Mucosa of descending colon (tissue), 3 donors: ENCODE measurements at places on chromosomes 2 and 18. TPM values are rescaled to one million over a fixed set of nuclear protein-coding genes. Genes with fewer than 3 reads are reported as not detected.

DNA sequence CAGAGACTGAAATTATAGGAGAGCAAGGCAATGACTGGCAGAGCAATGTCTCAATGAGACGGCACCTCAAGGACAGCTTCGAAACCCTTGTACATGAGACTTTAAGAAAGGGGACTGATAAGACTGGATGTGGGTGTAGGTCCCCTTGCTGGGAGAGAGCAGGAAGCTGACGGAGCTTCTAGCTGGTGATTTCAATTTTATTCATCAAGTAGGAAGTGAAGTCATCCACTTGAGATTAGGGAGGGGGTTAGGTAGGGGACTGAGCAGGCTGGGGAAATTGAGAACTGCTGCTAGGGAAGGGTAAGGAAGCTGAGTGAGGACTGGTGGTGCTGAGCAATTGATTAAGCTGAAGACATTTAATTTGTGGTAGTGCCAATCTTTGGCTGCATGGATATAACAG is 99.5 kb upstream of the ITGB6 start:
- no peak for DNase-seq

RGPD8 gene
- total RNA-seq, result 7.5 TPM

- no peak for DNase-seq
Observed at GRCh38 chr18:21700528-21701075, 4.0 kb downstream of the ABHD3 start.

- DNase-seq, result no peak
Observed at GRCh38 chr2:43030551-43031307, 195.7 kb downstream of the ZFP36L2 start.

DNA sequence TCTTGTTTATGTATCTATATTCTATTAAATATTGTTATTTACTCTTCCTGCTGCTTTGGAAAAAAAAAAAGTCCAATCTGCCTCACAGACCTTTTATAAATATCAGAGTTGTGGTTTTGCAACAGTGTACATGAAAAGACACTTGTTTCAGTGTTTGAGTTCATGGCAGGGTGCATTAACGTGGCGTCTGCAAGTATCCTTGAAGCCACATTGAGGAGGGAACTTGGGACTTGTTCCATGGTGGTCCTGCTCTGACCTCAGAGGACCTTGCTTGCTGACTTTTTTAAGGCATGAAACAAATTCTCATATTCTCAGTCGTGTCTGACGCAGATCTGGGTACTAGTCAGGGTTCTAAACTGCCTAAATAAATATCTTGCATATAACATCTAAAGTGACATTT is 55.1 kb downstream of the CRIM1 start:
- no peak for DNase-seq
